ENCODE measurements at places on chromosomes 12 and 14.

DNA sequence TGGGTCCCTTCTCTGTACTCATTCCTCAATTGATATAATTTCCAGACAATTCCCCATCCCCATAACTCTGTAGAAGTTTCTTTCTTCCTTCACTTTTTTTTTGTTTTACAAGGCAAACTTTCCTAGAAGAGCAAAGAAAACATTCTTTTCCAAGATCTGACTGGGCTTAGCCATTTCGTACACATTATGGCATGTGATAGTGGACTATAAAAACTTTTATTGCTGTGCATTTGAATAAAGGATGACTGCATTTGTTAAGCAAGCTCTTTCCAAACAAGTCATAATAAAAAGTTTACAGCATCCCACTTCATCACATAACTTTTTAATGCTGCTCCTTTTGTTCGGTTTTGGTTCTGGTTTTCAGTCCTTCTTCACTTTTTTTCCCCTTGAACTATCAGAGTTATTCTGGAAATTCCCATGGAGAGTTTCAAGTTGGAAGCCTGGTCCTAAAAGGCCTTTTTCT lies 231.0 kb upstream of the HMGA2 start:
- DNase-seq, result no peak

- no peak for DNase-seq
These were observed 9.5 kb upstream of the DNM1L start for GRCh38 chr12:32669584-32669983.

- DNase-seq, result no peak
These were observed 280.5 kb downstream of the VRK1 start for GRCh38 chr14:97077687-97078086.

DNA sequence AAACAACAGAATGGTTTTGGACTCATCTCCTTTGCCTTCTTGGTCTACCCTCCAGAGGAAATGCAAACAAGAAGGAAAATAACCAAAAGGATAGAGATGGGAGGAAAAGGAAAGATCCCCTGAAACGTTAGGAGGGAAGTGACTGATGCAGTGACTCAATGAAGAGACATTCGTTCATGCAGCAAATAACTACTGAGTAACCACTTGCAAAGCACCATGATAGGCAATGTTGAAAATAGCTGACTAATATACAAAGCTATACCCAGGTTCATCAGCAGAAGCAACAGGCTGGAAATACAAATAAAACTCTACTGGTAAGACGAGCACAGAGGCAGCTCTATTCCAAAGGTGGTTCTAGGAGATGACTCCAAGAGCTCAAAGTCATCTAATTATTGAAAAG lies 41.8 kb downstream of the R3HDM2 start:
- no peak for DNase-seq

DNA sequence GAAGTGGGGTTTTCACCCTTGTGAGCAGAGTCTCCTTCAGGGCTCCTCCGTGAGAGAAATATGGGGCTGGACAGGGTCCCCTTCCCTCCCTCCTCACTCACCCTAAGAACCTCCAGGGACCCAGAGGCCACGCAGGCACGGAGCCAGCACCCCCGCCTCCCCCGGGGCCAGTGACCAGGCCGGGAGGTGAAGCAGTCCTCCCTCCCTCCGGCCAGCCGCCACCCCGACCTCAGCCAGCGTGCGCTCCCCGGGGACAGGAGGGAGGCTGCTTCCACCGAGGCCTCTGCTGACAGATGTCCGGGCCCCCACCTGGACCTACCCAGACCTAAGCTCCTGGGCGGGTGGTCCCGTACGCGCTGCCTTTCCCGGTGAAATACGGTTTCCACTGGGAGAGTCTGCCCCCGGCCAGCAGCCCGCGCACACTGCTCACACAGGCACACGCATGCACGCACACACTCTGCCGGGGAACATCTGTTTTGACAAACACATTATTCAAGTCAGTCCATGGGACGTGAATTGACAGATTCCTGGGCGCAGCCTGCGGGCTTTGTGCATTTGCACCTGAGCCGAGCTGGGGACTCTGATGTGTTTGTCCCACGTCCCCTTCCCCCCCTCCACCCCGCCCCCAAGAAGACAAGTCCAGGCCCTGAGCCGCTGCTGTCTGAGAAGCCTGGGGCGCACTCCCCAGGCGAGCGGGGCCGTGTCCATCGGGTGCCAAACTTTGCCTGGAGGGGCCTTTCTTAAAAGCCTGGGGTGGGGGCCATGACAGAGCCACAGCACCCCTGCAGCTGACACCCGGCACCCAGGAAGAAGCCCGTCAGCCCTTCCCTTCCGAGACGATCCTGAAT lies 725 bp downstream of the RIMBP2 start:
- DNase-seq, result no peak

GRCh38 chr14:92154283-92154942 lies 32.6 kb downstream of the CPSF2 start:
- no peak for DNase-seq

DNA sequence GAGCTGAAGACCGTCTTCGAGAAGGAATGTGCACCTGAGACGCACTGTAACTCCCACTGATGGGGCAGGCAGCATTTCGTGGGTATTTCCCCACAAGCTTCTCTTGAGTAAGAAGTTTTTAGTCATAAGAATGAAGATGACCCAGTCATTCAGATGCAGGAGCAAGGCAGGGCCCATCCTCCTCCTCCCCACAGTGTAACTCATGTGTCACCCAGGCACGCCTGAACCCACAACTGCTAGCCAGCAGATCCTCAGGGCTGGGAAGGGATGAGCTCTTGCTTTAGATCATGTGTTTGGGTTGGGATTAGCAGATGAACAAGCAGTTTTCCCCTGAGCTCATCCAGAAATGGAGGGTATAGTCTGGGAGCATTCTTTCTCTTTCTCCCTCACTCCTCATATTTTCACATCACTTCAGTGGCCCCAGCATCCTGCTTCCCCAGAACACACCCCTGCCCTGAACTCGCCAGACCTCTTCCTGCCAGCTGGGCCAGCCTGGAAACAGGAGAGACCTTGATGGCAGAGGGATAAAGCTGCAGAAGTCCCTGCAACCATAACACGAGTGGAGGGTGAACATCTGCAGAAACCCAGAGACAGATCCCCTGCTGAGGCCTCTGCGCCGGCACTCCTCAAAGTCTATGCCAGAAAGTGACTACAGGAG lies 73.3 kb downstream of the B4GALNT3 start:
- DNase-seq, result no peak

DNA sequence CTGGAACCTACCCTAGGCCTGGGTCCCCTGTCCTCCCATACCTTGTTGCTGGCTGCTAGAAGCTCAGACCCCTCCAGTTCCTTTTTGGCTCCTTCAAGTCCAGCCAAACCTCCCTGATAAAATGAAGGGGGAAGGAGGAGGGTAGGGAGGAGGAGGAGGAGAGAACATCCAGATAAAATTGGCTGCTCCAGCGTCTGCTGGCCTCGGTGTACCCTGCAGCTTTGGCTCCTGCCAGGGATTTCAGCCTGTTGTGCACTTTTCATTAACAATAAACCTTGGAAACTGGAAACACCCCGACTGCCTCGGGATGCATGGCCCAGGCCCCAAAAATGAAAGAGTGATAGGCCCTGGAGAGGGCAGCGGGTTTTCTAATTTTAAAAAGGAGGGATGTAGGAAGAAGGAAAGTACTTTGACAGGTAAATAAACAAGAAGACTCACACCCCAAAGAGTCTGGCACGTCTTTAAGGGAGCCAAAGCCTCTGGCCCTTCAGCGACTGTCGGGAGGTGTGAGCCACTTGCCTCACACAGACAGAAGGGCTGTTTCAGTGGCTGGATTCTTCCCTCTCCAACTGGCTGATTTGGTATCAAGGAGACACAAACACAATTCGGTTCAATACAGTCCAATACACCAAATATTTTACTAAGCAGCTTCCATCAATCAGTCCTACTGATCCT lies 49.8 kb downstream of the NUAK1 start:
- DNase-seq, result no peak

DNA sequence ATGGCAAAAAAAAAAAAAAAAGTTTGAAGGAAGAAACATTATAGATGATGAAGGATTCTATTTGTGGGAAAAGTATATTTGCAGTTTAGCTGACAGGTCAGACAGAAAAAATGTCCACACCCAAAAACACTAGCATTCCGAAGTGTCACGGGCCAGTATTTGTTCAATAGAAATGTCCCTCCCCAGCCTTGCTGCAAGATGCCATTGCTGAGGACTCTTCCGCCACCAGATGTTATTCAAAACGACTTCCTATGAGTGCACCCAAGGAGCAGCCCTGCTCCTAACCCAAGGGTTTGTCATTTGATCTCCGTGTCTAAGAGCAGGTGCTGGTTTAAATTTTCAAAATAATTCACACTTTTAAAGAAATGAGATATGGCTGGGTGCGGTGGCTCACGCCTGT lies 163.1 kb downstream of the GCH1 start:
- no peak for DNase-seq

GRCh38 chr12:56084958-56085543 lies 5.1 kb downstream of the ERBB3 start:
- no peak for DNase-seq

DNA sequence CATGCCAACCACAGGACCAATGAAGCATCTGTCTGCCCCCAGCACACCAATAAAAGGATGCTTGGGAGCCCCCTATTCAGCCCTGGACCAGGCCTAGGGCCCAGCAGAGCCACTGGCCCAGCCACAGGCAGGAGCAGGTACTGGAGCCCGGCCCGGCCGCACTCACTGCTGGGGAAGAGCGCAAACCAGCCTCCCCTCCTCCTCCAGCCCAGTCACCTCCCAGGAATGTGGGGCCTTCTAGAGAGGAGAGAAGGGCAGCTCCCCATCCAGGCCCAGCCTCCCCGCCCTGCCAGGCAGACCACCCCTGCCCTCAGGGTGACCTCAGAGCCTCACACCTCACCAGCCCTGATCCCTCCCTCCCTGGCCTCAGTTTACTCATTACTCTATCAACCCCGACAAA lies 56.2 kb downstream of the CCNK start:
- DNase-seq, result no peak

DNA sequence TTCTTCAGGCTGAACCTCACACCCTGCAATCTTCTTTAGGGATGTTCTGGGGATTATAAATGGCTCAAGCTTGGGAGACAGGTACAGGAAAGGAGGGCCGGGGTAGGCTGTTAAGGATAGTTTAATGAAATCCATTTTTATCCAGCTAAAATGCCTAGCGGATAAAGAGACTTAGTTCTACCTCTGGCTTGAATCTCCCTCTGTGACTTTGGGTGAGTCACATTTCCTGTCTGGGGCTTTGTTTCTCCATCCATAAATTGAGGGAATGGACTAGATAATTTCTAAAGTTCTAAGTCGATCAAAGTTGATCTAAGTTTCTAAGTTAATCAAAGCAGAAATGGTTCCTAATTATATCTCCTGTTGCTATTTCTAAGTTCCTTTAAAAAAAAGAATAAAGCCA lies 319.6 kb upstream of the E2F7 start:
- DNase-seq, result no peak

DNA sequence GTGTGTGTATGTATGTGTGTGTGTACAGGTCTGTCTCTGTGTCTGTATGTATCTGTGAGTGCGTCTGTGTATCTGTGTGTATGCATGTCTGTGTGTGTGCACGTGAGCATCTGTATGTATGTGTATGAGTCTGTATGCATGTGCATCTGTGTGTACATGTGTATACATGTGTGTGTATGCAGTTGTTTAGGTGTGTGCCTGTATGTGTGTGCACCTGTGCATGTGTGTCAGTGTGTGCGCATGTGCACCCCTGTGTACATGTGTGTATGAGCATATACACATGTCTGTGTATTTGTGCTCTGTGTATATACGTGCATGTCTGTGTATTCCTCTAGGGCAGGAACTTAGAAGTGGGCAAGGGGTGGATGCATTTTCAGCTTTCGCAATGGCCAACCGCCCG lies 116.0 kb downstream of the TMEM132C start:
- no peak for DNase-seq

DNA sequence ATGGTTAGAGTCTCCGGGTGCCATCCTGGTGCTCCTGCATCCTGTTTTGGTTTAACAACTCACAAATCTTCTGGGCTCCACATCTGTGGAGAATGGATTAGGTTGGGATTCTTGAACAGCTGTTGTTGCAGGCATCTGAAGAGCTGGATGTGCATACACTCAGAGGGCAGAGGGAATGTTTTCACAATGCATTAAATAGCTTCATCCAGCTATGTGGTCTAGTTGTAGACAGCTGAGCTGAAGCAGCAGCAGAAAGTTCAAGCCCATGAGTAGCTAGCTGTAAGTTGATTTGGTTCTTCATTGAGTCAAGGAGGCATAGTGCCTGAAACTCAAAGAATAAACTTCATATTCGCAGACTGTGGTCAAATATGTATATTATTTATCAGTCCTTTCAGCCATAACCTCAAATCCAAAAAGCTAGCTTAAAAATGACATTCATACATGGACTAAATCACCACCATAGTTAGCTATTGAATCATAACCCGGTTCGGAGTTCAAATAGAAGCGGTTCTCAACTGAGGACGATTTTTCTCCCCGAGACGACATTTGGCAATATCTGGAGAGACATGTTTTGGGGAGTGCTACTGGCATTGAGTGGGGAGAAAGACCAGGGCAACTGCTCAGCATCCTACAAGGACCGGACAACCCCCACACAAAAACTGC lies 858 bp upstream of the ANKRD13A start:
- no peak for DNase-seq

DNA sequence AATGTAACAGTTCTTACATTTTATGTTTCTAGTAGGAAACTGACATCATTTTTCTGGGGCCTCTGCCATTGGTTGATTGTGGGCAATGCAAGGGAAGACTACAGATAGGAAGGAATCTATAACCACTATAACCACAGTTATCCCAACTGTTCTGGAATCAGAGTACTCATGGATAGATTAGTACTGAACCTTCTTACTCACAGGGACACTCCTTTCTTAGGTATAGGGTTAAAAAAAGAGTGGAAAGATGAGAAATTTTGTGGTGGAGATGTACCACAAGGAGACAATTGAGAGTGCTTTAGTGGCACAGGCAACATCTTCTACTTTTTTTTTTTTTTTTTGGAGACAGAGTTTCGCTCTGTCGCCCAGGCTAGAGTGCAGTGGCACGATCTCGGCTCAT lies 21.0 kb downstream of the TMEM116 start:
- DNase-seq, result no peak

All from NCI-H2081 (cell line).